ENCODE measurements at places on chromosomes 4 and X. TPM values are rescaled to one million over a fixed set of nuclear protein-coding genes. Genes with fewer than 3 reads are reported as not detected.

Gene GNRHR
- total RNA-seq: not detected

Gene IQCM
- not detected for total RNA-seq

Gene FAM184B
- total RNA-seq: not detected

DNA sequence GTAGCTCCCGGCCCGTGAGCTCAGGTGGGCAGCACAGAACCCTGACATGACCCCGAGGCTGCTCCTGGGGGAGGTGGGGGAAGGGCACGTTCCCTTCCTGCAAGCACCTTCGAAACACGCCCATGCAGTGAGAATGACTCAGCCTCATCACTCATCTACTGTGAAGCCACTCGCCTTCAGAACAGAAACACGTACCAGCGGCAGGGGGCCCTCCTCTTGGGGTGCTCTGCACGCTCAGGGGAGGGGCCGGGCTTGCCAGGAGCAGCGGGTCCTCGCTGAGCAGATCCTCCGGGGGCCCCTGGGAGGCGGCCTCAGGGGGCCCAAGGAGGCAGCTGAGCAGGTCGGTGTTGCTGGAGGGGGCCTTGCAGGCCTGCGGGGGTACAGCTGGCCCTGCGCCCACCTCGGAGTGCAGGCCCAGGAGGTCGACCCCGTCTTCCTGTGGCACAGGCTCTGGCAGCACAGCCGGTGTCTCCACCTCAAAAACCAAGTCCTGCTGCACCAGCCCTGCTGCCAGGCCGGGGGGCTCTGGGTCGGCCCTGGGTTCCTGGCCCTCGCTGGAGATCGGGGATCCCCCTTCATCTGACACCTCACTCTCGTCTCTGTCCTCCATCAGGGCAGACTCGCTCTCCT lies 40.9 kb upstream of the CPLX1 start:
- no peak for DNase-seq

- DNase-seq: no peak
These were observed 402.4 kb upstream of the NDST4 start for GRCh38 chr4:115515772-115516171.

DNA sequence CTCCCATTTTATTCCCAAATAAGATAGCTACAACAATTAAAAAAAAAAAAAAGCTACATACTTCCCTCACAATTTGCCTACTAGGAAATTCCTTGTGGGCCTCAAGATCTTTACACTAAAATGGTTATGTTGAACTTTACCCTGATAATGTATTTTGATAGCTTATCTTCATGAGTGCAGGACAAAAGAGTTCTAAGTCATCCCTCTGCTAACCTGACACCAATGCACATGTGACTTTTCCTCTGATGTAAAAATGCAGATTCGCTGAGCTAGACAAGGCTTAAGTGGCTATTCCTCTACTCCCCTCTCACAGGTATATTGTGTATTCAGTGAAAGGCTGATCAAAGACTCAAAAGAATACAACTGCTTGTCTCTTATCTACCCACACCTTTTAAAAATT lies 22.5 kb downstream of the ELF2 start:
- no peak for DNase-seq

DNA sequence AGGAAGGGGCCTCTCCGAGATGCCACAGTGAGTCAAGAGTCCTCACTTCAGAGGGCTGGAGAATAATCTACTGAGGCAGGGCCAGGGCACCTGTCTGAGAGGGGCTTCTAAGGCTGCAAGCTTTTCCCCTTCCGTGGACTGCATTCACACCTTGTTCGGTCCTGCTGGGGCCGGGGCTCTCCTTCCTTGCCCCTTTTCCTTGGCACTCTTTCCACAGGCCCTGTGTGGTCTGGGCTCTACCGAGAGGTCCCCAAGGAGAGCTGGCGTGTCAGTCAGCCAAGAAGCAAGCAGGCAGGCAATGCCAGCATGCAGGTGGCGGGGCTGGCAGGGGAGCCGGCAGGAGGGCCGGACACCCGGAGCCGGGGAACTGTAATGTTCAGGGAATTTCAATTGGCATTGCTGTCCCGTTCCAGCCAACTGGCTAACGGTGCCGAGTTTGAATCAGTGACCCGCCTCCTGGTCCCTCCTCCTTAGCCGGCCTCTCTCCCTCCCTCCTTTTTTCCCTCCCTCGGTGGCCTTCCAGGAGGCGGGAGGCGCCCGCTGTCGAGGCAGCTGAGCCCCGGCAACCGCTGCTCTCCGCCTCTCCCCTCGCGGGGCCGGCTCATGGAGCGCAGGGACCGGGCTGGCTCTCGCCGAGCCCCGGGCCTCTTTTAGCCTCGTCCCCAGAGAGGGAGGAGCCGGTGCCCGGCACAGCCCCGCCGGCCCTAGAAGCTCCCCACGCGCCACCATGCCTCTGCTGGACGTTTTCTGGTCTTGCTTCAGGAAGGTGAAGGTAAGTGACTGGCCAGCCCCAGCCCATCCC lies at the start of gene STARD8:
TSS of gene STARD8 (plus strand) at position 511 of the 802 bp plus-strand sequence. CDS start at position 728, 217 bp downstream.
- DNase-seq: peak; percentile 72

- DNase-seq: peak; percentile 90
These were observed 11.9 kb downstream of the G6PD start for GRCh38 chrX:154534526-154535322.

GRCh38 chr4:21885241-21885640 lies 63.3 kb downstream of the KCNIP4 start:
- peak; percentile 80 for DNase-seq

DNA sequence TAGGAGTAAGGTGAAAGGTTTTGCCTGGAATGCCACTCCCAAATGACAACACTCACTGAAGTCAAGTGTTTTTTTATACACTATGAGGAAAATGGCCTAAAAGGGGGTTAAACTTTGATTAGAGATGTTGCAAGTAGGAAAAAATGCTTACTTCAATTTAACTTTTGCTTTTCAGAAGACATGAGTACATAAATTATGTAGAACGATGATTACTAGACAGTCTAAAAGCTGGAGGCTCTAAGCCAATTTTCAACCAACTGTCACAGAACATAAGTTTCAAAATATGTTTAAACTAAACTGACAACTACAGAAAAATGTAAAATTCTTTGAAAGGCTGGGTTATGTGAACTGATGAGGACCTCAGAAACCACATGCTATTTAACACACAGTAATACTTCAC lies 83.4 kb downstream of the SHISA3 start:
- no peak for DNase-seq

- no peak for DNase-seq
These were observed 83.5 kb upstream of the PPARGC1A start for GRCh38 chr4:23973308-23973855.

DNA sequence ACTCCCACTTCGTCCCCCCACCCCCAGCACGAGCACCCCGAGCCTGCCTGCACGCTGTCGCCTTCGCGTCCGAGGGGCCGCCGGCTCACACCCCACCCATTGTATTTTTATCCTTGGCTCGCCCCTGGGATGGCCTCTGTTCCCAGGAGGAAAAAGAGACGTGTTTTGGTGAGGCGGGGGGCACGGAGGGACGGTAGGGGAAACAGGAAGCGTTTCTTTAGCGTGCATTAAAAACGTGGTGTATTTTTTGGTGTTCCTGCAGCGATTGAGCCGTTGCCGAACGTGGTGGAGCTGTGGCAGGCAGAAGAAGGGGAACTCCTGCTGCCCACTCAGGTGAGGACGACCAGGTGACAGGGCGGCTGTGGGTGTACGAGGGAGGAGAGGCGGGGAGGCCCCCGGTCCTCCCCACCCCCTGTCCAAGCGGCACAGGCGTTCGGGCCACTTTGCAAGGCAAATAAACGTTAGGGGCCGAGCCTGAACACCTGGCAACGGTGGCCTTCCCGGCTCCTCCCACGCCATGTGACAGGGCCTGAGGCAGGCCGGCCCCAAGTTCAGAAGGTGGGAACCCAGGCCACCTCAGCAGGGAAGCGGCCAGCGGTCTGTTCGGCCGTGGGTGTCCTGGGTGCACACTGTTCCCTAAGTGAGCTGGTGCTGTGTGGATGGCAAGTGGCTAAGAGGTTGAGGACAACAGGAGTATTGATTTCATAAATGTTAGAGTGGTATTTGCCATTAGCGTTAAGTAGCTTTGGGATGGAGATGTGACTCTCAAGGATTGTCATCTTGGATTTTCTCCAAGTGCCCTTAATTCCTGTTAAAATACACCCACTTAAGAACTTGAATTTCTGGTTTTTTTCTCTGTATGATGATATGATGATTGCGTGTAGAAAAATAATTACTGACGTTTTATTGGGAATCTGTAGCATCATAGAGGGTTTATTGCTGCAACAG lies 1.1 kb downstream of the TMEM131L start:
- peak; percentile 34 for DNase-seq

GRCh38 chr4:3470244-3471097 lies 7.4 kb downstream of the DOK7 start:
- DNase-seq: peak; percentile 47

- no peak for DNase-seq
These were observed 34.9 kb upstream of the PPP2R2C start for GRCh38 chr4:6507345-6507744.

DNA sequence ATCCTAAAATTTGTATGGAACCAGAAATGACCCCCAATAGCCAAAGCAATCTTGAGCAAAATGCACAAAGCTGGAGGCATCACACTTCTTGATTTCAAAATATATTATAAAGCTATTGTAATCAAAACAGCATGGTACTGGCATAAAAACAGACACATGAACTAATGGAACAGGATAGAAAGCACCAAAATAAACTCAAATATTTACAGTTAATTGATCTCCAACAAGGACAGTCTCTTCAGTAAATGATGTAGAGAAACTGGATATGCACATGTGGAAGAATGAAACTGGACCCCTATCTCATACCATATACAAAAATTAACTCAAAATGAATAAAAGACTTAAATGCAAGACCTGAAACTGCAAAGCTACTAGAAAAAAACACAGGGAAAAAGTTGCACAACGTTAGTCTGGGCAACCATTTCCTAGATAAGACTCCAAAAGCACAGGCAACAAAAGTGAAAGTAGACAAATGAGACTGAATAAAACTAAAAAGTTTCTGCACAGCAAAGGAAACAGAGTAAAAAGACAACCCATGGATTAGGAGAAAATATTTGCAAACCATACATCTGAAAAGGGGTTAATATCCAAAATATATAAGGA lies 64.9 kb downstream of the CD99L2 start:
- DNase-seq: no peak

All from GM23248 (cell line).